ENCODE measurements at places on chromosomes 11 and 22. TPM values are rescaled to one million over a fixed set of nuclear protein-coding genes. Genes with fewer than 3 reads are reported as not detected.

DNA sequence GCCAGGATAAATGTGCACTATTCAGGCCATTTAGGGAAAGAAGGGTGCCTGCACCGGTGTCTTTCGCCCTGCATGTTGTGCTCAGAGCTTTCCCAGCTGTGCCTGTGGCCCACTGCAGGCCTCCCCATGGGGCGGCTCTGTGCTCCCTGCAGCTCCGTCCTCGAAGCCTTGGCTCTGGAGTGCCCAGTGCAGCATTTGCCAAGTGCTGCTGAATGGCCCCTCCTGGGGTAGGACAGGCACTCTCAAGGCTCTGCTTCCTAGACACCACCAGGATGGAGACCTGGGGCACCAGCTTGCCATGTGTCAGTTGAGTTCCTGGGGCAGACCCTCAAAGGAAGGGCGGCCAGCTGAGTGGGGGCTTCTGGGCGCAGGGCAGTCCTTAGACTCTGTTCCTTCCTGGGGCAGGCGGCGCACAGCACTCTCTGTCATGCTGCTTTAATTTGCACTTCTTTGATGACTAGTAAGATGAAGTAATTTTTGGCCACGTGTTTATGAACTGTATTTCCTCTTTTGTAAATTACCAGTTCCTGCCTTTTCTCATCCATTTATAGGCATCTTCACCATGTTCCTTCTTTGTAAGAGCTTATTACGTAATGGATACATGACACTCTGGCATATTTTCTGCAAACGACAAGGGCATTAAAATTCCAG is 32.1 kb upstream of the GNB1L start:
- no peak for DNase-seq

- DNase-seq, result peak; percentile 69
Measured at GRCh38 chr11:19683141-19683805, 29.4 kb upstream of the NAV2 start.

DNA sequence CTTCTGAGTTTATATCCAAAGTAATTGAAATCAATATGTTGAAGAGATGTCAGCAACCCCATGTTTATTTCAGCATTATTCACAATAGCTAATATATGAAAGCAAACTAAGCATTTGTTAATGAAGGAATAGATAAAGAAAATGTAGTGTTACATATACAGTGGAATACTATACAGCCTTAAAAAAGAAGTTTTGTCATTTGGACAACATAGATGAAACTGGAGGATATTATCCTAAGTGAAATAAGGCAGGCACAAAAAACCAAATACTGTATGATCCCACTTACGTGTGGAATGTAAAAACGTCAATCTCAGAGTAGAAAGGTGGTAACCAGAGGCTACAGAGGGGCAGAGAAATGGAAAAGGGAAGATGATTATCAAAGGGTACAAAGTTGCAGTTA is 10.2 kb downstream of the MRGPRX2 start:
- no peak for DNase-seq

GRCh38 chr11:132692891-132693290 is 839.4 kb downstream of the OPCML start:
- DNase-seq, result no peak

DNA sequence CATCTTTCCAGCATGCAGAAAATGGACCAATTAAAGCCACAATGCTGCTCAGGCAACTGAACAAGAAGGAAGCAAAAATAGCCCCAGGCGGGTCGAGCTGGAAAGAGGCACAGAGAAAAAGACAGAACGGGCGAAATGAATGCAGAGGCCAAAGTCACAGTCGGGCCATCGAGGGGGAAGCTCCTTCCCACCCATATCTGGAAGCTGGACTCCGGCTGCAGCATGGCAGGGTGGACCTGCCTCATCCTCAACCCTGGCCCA is 58.6 kb upstream of the PRDM11 start:
- DNase-seq, result no peak

GRCh38 chr22:47486569-47487312 is 724.3 kb downstream of the TBC1D22A start:
- DNase-seq, result no peak

GRCh38 chr11:122765487-122766131 is 72.7 kb upstream of the CRTAM start:
- DNase-seq, result no peak

DNA sequence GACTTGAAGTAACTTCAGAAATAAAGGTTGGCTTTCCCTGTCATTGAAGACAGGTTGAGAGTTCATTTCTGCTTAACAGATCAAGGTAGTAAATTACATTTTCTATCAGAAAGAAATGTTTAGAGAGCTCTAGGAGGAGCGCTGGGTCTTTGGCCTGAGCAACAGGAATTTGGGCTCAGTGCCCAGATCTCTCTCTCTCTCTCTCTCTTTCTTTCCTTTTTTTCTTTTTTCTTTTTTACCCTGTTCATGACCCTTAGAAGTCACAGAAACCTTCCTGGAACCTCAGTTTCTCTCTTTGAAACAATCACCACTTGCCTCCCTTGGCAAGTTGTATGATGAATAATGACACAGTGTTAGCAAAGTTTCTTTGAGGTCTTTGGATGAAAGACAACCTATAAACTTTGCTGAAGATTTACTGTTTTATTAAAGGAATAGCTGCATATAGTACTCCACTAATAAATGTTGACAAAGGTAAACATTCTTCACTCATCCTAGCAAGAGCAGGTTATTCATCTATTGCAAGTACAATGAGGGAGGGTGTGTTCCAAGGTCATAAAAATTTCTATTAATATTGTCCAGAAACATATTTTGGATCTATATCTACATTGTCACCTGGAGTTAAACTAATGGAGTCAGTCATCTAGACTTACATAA is 35.5 kb upstream of the RASSF10 start:
- no peak for DNase-seq

- DNase-seq, result no peak
Measured at GRCh38 chr11:95296165-95296564, 65.2 kb upstream of the SESN3 start.

DNA sequence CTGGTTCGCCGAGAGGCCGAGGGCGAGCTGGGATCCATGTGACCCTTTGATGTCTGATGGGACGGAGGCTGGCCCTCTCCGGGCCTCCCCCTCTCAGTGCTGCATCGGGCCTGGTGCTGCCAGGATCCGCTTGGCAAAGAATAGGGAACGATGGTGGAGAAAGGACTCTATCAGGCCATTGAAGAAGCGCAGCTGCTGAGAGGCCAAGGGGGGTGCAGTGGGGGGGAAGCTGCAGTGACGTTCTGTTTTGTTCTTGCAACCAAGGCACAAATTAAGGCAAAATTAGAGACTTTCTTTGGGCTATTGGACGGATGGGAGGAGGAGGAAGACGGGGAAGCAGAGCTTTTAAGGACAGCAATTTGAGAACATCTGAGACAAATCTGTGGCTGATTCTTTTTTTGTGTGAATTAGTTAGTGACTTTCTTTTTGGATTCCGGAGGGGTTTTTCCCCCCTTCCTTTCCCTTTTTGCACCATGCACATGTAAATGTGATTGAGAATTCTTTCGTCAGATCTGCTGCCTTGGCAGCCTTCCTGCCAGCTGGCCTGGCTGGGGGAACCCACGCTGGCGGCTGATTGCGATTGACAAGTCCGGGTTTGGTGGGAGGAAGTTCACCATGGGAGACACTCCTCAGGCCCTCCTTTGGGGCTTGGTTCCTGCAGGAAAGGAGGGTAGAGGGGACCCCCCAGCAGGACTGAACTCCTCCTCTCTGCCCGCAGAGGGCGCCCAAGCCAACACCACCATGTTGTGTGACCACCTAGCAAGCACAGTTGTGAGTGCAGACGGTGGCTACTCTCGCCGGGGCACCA is 214.6 kb downstream of the NTM start:
- no peak for DNase-seq

GRCh38 chr11:109247071-109247470 is 174.9 kb upstream of the C11orf87 start:
- no peak for DNase-seq

GRCh38 chr11:87263264-87263838 is 225.6 kb downstream of the TMEM135 start:
- no peak for DNase-seq

DNA sequence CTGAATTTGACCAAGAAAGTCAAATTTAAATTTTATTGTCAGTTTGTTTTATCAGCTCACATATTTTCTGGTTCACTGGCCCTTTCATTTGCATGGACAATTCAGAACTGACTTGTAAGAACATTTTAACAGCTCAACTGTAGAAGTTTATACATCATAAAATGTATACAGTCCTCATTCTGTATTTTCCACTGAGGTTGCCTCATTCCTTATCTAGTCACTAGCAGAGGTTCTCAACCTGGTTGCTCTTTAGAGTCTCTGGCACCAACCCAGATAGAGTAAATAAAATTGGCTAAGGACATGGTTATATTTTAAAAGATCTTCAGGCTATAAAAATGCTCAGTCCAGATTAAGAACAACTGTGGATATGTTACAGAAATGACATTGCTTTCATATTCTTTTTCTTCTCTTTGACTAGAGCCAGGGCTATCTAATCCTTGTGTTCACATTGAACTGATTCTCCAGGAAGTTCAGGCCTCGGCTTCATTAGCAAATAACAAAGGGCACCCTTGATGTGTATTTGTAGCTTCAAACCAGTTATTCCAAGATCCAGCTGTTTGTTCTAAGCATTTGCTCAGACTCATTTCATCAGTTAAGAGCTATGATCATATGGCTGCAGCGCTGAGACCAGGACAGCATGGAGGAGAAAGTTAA is 782.5 kb downstream of the ETS1 start:
- no peak for DNase-seq

DNA sequence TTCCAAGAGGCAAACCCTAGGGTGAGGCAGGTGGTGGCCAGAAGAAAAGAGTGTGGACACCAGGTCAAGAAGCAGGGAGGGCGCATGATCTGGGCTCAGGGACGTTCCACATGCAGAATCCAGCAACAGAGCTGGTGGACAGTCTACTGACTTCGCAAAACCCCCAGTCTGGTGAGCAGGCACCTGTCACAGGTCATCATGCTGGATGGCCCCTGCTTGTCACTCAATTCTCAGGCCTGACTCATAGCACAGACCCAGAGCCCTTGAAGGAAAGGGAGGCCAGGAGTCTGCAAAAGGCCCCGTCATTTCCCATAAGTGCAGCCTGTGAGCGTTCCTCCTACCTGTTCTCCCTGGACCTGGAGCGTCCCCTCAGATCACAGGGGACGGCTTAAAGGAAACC is 18.2 kb downstream of the APOL4 start:
- peak; percentile 32 for DNase-seq

GRCh38 chr11:38323961-38324761 is 1726.1 kb upstream of the RAG2 start:
- DNase-seq, result no peak

DNA sequence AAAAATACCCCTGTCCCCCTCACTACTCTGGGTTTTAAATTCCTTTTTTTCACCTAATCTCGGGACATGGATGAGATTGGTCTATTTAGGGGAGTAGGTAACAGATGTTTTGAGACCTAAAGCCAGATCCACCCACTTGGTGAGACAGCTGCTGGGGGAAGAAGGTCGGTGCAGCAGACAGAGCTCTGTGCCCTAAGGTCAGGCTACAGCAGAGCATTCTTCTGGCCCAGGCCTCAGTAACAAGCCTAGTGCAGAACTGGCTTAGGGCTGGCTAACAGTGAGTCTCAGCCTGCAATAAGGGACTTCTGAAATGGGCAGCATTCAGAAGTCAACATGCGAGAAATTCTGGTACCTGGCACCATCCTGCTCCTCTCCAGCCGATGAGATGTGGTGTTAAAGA is 444.9 kb upstream of the KIRREL3 start:
- no peak for DNase-seq

DNA sequence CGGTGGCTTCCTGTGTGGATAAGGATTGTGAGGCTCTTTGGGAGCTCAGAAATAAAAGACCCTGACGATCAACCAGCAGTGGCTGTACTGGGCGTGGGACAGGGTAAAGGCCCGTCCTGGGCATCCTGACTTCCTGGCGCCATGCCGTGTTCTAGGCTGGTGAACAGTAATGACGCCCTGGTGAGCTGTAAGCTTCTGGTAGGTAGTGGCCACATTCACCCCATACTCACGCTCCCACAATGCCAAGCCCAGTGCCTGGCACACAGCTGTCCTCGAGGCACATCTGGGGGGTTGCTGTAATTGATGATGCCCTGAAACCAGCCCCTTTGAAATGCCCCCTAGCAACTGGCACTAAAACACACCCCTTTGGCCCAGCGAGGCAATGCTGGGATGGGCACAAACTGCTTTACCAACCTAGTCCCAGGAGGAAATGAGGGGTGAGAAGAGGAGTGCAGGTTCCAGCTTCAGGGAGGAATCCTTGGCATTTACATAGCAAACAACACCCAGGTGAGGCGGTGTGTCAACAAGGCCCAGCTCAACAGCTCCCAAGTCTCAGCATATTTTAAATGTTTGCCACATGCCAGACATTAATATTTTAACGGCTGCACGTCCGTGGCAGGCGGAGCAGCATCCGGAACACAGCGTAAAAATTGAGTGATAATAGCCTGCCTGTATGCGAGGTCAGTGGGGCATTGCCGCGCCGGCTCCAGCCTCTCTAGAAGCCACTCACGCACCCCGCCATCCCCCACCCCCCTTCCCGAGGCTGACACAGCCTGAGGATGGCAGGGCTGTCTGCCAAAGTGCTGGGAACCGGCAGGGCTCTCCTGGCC is 79.3 kb downstream of the DSCAML1 start:
- no peak for DNase-seq

DNA sequence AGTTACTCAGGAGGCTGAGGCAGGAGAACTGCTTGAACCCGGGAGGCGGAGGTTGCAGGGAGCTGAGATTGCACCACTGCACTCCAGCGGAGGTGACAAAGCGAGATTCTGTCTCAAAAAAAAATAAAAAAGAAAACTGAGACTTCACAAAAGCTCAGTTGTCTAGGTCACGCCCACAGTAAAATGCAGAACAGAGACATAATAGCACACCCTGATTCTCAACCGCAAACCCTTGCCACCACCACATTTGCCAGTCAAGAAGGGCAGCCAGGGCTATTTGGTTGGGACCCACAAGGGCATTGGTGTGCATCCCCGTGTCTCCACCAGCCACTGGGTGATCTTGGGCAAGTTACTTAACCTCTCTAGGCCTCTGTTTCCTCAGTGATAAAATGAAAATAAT is 25.4 kb downstream of the CREB3L1 start:
- DNase-seq, result no peak

GRCh38 chr11:24091594-24091993 is 405.3 kb upstream of the LUZP2 start:
- no peak for DNase-seq

DNA sequence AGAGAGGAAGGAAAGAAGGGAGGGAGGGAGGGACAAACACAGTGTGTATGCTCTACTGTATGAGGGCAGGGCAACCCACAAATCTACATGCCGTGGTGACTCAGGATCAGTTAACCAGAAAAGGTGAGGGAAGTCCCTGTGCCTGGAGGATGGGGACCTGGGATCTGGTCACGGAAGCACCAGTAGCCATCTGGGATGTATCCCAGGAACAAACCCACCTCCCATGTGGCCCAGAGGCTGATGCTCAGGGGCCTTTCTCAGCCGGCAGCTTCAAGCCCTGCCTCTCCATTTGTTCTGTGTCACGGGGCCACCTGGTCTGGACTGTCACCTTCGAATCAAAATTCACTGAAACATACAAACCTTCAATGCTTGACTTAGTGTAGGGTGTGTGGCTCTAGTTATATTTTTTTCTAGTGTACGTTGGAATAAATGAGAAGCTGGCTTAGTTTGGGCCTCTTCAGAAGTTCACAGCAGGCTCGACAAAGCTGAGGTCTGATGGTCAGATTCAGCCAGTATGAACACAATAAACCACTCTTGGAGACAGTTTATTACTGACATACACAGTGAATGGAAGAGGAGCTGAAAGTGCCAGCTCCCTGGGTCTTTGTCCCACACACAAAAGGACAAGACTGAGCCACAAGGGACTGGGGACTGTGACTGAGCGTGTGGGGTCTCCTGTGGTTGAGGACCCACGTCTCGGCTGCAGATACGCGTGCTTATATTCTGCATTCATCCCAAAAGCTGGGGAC is 23.5 kb upstream of the RTL6 start:
- DNase-seq, result no peak

MS4A15 gene
- not detected for total RNA-seq

RAG2 gene
- not detected for total RNA-seq

OR4C5 gene
- total RNA-seq, result not detected

C11orf16 gene
- total RNA-seq, result not detected

Measured in left lobe of liver (tissue), 2 donors.